ENCODE measurements at places on chromosomes 5 and 9.

- no peak for DNase-seq
These were observed 1050.2 kb downstream of the CDH12 start for GRCh38 chr5:21802869-21803490.

- no peak for DNase-seq
These were observed 6.1 kb downstream of the GAS1 start for GRCh38 chr9:86941197-86941596.

- DNase-seq: no peak
These were observed 30.6 kb upstream of the ASS1 start for GRCh38 chr9:130414081-130414731.

DNA sequence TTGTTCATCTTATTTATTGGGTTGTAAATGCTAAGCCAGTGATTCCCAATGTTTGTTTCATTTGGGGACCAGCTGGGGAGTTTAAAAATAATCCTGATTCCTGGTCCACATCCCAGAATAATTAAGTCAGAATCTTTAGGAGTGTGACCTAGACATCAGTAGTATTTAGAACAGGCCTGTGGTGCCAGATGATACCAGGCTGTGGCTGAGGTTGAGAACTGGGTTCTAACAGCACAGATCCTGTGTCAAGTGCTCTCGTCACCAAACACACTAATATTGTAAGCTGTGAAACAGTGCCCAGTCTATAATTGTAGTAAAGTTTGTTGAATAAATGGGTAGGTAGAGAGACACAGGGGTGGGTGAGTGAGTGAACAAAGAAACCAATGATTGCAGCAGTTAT is 172.1 kb upstream of the PPP1R2B start:
- no peak for DNase-seq

GRCh38 chr5:95669540-95669939 is 13.3 kb downstream of the SPATA9 start:
- no peak for DNase-seq

- DNase-seq: no peak
These were observed 7.3 kb downstream of the PCDH1 start for GRCh38 chr5:141870871-141871270.

DNA sequence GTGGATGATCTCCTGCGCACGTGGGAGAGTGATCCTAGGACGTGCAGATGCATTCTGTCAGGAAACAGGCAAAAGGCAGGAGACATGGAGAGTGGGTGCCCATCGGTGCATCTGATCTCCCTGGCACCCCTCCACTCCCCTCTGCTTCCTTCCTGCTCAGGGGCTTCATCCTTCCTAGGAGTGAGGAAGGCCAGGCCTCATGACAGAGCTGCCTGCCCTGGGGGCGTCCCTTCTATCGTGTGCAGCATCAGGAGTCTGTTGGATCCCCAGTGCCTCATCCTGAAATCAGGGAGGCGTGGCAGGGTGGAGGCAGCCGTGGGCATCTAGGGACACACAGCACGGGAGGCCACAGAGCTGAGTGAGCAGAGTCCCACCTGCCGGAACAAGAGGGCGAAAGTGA is 30.1 kb downstream of the UBE2QL1 start:
- no peak for DNase-seq

DNA sequence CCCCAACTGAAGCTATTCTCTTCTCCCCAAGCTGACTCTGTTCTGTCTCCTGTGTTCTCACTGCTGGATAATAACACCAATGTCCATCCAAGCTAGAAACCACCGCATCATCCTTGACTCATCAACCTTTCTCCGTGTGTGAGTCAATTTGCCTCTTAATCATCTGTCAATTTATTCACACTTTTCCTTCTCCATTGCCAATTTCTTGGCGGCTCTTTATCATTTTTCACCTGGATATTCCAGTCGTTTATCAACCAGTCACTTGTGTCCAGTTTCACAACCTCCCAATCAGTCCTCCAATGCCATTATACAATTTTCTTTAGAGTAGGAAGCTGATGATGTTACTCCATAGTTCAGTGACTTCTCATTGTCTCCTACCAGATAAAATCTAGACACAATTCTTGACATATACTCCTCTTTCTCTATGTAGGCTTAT is 45.4 kb upstream of the LIFR start:
- no peak for DNase-seq

- no peak for DNase-seq
These were observed 51.3 kb downstream of the ARHGEF37 start for GRCh38 chr5:149632311-149633251.

- DNase-seq: no peak
These were observed 7.2 kb upstream of the ARSI start for GRCh38 chr5:150309886-150310239.

DNA sequence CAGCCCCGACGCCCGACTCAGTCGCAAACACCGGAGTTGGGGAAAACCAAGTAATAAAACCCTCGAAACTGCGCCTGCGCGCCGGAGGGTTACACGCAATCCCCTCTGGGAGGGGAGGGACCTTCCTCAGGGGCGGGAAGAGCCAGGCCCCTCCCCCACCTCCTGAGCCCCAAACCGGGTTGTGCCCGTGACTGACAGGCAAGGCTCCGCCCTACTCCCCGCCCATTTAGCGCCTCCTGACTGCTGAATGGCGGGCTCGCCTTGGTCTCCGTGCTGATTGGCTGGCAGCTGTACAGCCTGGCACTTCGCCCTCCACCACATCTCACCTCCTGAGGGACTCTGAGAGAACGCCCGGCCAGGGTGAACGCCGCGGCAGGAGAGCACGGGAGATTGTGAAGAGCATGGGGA is at the start of gene PRDM9:
TSS of gene PRDM9 (plus strand) at position 332 of the 408 bp plus-strand sequence. CDS start 1,425 bp downstream, outside the sequence.
- peak; percentile 99 for DNase-seq

DNA sequence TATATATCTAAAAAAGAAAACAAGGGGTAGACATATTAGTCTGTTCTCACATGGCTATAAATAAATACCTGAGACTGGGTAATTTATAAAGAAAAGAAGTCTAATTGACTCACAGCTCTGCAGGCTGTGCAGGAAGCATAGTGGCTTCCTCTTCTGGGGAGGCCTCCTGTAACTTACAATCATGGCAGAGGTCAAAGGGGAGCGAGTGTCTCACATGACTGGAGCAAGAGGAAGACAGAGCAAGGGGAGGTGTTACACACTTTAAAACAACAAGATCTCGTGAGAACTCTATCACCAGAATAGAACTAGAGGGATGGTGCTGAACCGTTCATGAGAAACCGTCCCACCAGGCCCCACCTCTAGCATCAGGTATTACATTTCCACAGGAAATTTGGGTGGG is 616.8 kb downstream of the TLE4 start:
- no peak for DNase-seq

DNA sequence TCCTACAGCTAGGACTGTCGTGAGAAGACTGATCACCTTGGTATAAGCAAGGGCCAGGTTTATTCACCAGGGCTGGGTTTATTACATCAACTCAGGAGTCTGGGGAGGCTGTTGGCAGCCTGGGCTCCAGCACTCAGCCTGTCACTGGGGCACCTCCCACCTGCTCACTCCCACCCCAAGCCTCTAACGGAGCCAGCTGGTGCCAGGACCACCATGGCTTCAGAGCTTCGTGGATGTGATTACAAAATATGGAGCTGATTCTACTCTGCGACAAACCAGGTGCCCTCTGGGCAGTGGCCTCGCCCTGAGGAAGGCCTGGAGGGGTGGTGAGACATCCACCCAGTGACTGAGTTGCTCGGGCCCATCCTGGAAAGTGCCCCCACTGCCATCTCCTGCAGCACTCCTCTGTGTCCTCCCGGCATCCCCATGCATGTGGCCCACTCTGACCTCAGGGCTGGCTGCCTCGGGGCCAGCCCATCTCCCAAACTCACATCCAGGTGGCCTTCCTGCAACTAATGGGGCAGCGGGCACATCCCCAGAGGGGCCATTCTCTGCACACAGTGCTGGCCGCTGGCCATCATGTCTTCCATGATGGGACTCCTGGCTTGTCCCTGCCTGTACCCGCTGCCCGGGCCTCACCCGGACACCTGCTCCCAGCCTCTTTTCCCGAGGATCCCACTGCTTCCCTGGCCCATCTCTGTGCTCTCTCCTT is 49.6 kb downstream of the SECISBP2 start:
- no peak for DNase-seq

GRCh38 chr9:21415493-21416267 is 6.8 kb downstream of the IFNA8 start:
- DNase-seq: no peak

GRCh38 chr9:89116064-89116804 is 62.4 kb downstream of the SHC3 start:
- no peak for DNase-seq

- DNase-seq: no peak
These were observed 350.3 kb upstream of the RPS23 start for GRCh38 chr5:82628364-82628910.

- no peak for DNase-seq
These were observed 73.4 kb downstream of the HABP4 start for GRCh38 chr9:96523374-96523773.

DNA sequence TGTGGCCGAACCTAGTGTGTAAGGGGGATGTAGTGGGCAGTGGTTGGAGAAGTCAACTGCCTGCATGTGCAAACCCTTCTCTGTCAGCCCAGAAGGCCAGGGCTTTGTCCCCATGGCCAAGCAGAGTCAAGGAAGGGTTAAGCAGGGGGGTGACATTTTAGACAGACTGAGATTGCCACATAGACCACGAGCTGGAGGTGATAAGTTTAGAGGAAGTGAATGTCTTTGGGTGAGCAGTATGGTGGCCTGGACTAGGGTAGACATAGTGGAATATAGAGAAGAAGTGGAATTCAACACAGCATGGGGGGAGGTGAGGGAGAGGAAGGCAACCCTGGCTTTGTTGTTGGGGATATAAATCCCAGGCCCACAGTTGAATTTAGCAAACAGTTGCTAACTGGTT is 38.7 kb upstream of the CDKN2AIPNL start:
- no peak for DNase-seq

- no peak for DNase-seq
These were observed 68.6 kb downstream of the TMEM252 start for GRCh38 chr9:68472119-68472518.

DNA sequence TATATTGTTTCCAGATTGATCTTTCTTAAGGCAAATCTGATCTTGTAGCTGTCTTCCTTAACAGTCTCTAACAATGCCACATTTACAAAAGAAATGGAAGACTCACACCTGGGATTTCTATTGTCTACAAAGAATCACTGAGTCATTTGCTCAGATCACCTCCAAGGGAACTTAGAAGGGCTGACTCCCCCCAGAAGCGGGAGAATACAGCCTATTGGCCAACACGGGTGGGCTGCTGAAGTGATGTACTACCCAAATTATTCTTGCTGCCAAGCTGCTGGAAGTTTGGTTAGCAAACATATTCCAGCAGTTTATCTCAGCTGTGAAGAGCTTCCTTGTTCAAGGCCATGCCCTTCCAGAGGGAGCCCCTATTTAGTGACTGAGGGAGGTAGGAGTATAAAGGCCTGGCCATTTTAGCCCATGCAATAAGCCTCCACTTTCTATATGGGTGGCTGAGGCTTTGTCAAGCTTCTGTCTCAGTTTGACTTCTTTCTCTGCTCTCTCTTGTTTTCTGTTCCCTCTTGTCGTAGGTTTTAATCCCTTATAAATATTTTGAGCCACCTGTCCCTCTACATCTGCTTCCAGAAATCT is 379.4 kb downstream of the PRR16 start:
- no peak for DNase-seq

- no peak for DNase-seq
These were observed 7.8 kb downstream of the AGPAT2 start for GRCh38 chr9:136679431-136679941.

DNA sequence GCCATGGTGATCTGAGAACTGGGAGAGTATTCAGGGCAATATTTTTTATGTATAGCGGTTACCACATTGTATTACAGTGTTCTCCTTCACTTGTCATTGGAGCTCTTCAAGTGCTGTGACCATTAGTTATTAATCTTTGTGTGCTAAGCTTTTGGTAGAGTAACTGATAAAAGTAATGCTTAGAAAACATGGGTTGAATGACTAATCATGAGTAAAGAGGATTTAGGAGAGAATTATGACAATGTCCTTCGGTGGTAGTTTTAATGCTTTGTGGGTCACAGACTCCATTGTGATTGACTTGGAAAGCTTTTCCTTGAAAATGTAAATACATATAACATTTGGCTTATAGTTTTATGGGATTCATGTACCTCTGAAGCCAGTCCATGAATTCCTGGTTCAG is 21.4 kb downstream of the TGFBR1 start:
- DNase-seq: no peak

DNA sequence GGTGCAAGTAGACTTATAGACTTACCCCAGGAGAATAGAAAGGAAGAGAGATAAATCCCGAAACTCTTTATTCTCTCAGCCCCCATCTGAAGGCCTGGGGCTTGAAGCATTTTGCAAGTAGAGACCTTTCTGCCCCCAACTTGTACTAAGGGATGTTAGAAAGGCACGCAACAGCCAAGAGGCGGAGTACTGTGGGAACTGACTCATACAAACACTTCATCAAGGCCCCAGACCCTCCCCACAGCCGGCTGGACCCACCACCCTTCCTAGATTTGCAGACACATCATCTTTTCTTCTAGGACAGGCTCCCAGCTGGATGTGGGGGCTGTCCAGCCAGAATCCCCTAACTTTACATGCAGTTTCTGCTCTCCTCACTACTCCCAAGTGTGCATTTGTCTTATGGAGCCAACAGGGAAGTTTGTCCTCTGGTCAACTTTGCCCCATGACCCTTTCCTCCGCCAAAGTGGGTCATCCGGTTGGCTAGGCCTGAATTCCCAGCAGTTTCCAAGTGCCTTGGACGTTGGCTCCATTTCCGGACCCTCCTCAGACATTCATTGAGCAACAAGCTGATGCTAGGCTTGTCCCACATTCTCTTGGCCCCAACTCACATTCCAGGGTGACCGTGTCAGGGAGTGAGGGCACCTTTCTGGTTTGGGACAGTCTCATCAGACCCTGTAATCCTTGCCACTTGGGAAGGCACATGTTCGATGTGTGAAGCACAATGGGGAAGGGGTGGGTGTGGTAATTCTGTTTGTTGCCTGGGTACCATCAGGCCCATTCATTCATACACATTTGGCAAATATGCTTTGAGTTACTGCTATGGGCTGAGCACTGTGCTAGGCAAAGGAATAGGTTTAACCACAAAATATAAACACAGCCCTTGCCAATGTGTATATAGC is 64.6 kb downstream of the ABLIM3 start:
- no peak for DNase-seq

GRCh38 chr5:62931153-62931950 is 352.7 kb downstream of the LRRC70 start:
- no peak for DNase-seq

GRCh38 chr5:102823441-102823874 is 68.4 kb downstream of the PAM start:
- no peak for DNase-seq

- DNase-seq: no peak
These were observed 11.3 kb downstream of the OXCT1 start for GRCh38 chr5:41858890-41859289.

DNA sequence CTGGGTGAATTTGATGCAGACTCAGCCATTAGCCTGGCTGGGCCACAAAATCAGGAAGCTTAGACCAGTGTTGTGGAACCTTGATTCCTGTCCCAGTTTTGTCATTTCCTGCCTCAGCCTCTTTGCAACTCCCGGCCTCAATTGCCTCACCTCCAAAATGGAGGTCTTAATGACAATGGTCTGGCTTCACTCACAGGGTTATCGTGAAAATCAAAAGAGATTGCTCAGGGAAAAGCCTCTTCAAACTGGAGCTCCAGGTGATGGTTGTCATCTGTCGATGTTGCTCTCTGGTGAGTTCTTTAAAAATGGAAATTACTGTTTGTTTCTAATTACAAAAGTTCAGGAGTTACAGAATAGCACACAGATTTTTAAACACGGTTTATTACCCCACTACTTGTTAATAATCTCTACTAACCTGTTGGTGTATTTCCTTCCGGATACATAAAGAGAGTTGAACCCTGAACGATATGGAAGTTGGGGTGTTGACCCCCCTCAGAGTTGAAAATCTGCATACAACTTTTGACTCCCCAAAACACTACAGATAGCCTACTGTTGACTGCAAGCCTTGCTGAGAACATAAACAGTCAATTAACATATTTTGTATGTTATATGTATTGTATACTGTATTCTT is 109.9 kb upstream of the CPEB4 start:
- no peak for DNase-seq
